Osteocyte (in vitro differentiated cells): ENCODE measurements at places on chromosomes 4 and X. TPM values are rescaled to one million over a fixed set of nuclear protein-coding genes. Genes with fewer than 3 reads are reported as not detected.

SMPX gene
- total RNA-seq: not detected in 2 replicates

- no peak for DNase-seq
Measured at GRCh38 chr4:15765910-15766697, 12.0 kb upstream of the CD38 start.

DNA sequence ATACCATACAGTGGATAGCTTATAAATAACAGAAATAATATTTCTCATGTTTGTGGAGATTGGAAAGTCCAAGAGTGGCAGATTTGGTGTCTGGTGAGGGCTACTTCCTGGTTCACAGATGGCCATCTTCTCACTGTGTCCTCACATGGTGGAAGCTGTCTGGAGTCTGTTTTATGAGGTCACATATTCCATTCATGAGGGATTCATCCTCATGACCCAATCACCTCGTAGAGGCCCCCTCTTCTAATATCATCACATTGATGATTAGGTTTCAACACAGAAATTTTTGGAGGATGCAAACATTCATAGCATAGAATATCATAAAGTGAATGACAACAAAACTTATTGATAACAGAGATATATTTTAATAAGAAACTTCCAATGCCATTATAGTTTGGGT is 568.0 kb downstream of the STIM2 start:
- no peak for DNase-seq

- DNase-seq: no peak
Measured at GRCh38 chrX:118545510-118545909, 49.9 kb downstream of the DOCK11 start.

DNA sequence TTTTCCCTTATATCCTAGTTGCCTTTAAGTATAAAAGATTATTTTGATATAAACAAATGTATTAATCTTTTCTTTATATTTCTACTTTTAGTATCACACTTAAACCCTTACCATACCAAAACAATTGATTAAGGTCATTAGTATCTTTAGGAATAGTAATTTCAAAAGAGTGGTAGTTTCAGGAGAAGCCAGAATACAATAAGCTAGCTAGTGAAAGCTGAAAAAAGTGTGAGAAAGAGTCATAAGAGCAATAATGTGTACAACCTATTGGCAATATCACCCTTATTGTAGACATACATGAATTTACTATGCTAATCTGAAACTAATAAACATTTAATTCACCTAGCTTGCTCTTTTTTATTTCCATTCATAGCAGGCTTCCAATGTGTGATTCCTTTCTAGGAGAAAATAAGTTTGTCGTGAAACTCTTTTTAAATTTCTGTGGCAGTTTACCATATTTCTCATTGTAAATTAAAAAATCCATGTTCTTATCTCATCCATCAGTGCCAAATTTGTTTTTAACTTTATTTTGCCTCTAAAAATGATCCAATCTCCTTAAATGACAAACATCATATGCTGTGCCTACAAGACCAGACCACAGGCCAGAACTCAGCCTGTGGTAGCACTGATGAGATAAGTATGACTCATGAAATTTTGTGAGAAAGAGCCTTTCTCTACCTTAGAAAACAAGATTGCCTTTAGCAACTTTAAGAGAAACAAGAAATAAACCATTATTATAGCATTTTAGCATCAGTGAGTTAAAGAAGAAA is 8.1 kb downstream of the NEK1 start:
- no peak for DNase-seq

AMOT gene
- 6.7 and 7.2 TPM in 2 replicates for total RNA-seq

DNA sequence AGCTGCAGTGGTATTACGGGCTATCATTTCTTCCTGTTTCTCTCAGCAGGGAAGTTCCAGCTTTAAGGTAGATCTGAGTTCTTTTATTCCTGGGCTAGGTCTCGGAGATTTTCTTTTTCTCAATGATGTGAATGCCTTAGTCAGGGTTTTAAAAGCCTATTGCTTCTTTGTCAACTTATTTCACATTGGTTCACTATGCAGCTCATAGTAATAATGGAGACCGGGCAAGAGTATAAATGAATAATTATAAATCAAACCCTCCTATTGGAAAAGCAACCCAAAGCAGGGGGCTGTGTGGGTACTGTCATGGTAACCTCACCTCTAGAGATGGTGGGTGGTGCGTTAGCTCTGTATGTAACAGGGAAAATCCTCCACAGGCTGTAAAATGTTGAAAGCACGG is 563.6 kb downstream of the RPA4 start:
- no peak for DNase-seq

GRCh38 chr4:155353923-155354540 is 22.7 kb downstream of the MAP9 start:
- DNase-seq: no peak

DNA sequence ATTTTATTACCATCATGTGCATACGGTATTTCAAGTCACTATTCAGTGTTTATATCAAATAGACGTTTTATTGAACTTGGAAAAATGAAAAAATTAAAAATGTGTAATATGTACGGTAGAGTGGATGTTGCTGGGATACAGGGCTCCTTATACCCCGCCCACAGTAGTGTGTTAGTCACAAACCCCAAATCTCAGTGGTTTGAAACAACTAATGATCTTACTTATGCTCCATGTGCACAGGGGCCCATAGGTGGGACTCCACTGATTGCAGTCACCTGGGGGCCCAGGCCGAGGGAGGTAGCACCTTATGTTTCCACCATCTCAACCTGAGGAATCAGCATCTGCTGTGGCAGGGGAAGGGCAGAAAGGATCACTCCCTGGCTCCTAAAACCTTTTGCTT is 18.1 kb downstream of the LSM6 start:
- DNase-seq: no peak

DNA sequence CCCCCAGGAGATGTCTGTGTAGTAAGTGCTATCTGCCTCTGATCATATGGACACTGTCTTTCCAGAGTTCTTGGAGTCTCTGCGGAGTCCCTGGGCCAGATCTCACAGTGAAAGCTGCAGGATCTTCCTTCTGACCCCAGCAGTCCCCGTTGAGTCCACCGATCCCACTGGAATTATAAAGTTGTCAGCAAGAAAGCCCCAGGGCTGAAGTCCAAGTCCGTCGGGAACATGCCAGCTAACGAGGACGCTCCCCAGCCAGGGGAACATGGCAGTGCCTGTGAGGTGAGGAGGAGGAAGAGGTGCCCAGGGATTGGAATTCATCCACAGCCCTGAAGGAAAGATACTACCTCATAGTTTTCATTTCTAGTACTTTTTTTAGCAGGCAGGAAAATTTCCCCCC is 9.3 kb downstream of the ZNF81 start:
- no peak for DNase-seq

GRCh38 chrX:25721564-25721963 is 416.6 kb upstream of the MAGEB18 start:
- DNase-seq: no peak

CT55 gene
- total RNA-seq: not detected in 2 replicates

ANOS1 gene
- 0.08 TPM in 2 replicates for total RNA-seq

DCLK2 gene
- total RNA-seq: 12.6 and 14.1 TPM in 2 replicates

- DNase-seq: no peak
Measured at GRCh38 chr4:89365776-89366175, 58.2 kb upstream of the GPRIN3 start.

GLRA2 gene
- total RNA-seq: not detected in 2 replicates

- no peak for DNase-seq
Measured at GRCh38 chr4:139574641-139575040, 18.6 kb upstream of the SETD7 start.

FGF2 gene
- total RNA-seq: 29.2 and 33.4 TPM in 2 replicates

GRCh38 chr4:5992171-5992827 is 25.9 kb downstream of the C4orf50 start:
- DNase-seq: no peak
